ENCODE measurements at places on chromosomes 2 and 18.

DNA sequence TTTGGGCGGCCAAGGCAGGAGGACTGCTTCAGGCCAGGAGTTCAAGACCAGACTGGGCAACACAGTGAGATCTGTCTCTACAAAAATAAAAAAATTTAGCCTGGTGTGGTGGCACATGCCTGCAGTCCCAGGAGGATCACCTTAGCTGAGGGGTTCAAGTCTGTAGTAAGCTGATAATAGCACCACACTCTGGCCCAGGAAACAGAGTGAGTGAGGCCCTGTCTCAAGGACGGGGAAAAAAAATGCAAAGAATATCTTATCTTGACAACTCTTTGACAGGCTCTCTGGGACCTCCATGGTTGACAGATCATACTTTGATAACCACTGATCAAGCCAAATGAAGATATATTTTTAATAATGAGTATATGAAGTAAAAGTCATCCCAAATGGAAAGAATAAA lies 22.7 kb downstream of the USP34 start:
- no peak for DNase-seq

DNA sequence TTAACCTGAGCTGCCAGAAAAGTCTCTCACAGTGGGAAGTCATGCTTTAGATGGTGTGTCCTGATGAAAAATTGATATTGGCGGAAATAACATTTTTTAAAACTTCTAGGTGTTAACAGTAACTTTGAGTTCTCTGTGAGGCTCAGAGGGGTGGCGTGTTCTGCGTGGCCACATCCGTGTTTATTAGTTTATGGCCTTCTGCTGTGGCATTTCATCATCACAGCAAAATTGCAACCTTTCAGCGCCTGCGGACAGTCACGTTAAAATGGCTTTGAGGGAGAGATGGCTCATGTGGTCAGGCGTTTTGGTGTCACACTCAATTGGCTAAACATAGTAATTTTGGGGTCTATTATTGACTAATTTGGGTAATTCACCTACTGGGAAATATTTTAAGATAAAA lies 42.4 kb downstream of the KLHL29 start:
- DNase-seq, result no peak

- DNase-seq, result no peak
Observed at GRCh38 chr2:205937211-205937610, 148.8 kb downstream of the INO80D start.

DNA sequence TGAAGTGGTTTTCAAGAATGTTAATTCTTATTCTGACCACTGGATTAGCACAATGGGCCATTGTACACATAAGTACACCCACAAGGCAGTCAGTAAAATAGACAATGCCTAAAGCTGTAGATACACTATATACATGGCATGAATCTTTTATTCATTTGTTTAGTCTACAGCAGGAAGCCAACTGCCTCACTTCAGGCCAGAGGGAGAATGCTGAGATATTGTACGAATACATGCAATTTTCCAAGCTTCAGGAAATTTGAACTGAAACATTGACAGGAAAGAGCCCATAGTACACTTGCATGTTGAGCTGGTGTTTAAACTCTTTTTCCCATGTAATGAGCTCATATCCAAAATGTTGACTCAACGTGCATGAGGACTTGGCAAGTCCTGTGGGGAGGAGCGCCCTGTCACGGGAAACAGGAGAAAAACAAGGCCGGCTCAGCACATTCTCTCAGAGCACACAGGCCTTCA lies 111.6 kb upstream of the CYP1B1 start:
- DNase-seq, result no peak

DNA sequence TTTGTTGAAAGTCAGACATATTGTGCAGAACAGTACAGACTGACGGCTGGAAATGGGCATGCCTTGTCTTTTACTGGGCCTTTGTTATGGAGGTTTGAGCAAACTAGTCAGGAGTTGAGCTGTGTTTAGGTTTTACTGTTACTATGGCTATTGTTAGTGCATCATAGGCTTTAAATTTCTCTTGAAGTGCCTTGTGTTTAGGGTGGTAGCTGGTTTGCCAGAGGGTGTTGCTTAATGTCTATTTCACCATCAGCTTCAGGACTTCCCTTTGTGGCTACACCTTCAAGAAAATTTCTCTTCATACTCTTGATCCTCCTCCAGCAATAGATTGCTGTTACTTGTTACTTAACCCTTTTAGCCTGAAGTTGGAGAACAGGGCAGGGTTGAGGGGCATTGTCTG lies 104.6 kb downstream of the CAPN13 start:
- DNase-seq, result no peak

GRCh38 chr2:11764359-11764758 lies 17.9 kb downstream of the LPIN1 start:
- no peak for DNase-seq
